Upper lobe of right lung (tissue), 1 donor: ENCODE measurements at places on chromosomes 12 and 14. TPM values are rescaled to one million over a fixed set of nuclear protein-coding genes. Genes with fewer than 3 reads are reported as not detected.

- DNase-seq, result no peak
Measured at GRCh38 chr14:64685371-64686281, 18.6 kb upstream of the PLEKHG3 start.

DNA sequence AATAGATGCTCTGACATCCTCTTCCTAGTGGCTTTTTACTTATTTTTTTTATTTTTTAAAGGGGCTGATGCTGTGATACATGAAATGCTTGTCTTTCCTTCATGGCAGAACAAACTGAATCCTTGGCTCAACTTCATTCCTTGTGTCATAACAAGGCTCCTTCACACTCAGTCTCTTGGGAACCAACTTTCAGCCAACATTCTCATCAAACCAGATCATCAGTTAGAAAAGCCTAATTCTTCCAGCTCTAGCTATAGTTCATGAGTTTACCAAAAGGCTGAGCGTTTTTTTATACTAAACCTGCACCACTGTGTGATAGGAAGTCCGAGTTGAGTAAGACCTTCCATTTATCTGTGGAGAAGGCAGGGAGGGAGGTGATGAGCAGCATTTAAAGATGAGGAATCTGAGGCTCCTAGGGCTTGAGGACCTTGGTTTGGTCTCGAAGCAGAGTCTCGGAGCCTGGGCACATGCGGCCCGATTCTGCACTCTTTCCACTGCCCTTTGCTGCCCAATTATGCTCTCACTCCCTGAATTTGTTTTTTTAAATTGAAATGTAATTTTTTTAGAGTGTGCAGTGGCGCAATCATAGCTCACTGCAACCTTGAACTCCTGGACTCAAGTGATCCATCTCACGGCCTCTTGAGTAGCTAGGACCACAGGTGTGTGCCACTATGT, 8.2 kb downstream of the GPRC5D start:
- no peak for DNase-seq

DNA sequence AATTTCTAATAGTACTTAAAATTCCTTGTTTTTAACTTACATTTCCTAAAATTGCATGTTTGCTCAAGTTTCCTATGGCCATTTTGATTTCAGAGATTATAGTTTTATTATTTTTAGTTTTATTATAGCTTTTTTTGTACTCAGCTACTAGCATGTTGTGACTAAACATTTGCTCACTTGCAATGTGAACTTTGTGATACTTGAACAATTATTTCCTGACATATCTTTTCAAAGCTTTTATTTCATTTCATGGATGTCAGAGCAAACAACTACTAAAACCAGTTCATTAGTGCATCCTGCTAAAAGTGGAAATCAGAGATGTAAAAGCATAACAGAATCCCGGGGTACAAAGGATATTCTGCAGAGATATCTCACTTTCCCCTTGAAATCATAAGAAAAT, 33.6 kb upstream of the PCNX4 start:
- no peak for DNase-seq

DNA sequence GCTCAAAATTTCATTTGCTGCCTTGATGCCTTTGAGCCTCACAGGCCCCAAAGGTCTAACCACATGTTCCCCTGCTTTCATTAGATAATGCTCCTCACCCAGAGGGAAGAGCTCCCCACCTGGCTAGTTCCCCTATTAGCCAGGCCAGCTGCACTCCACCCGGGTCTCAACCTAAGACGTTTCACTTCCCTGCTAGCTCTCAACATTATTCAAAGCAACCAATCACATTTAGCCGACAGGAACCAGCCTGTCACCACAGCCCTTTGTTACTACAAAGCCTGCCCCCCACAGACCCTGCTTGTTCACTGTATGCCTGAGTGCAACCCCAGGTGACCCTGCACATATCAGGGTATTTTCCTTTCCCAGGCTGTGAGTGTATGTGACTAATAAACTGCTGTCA, 78.6 kb downstream of the SLC15A5 start:
- no peak for DNase-seq

LRRC10 gene
- not detected for total RNA-seq

GRCh38 chr12:21642707-21643389, 14.8 kb downstream of the LDHB start:
- no peak for DNase-seq

MYF5 gene
- not detected for total RNA-seq

NKX2-1 gene
- total RNA-seq, result 177 TPM

CLEC6A gene
- total RNA-seq, result 2.0 TPM

DNA sequence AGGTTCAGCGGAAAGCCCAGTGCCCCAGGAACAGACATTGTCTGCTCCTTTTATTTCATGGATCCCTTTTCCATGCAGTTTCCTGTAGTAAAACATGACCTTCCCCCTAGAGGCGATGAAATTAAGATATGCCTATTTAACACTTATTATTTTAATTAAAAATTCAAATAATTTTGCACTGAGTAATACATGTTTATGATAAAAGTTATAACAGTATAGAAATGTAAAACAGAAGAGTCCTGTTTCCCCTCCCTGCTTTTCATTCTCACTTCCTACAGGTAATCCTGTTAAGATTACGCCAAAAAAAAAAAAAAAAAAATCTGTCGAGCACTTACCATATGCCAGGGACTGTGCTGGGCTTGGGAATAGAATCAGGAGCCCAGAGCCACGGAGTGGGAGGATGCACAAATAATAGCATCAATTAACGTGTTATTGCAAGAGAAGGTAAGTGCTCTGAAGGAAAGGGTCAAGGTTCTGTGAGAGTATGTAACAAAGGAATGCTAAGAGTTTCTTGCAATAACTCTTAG, 830 bp upstream of the LPCAT3 start:
- no peak for DNase-seq

GRCh38 chr12:132500142-132500855, 10.3 kb downstream of the FBRSL1 start:
- no peak for DNase-seq

DNA sequence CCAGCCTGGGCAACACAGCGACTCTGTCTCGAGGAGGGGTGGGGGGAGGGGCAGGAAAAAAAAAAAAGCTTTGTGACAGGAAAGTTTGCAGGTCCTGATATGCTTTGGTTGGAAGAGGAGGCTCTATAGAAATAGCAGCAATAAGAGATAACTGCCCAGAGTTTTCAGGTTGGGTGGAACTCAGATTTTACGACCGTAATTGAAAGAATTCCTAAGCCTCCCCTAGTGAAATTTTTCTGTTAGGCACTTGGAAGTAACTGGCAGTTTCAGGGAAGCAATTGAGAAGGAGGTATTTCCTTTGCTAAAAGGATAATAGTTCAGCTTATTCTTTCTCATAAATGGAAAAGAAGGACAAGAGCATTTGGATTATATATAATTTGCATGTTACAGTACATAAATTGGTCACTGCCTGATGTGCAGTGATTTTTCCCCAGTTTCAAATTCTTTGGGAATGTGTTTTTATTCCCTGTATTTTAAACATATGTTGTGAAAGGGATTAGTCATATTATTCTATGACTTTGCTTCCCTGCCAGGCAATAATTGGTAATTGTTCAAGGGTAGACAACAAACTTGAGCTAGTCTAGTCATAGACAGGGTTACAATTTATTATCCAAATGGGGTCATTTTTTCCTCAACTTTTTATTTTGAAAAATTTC, 452.8 kb downstream of the AEBP2 start:
- DNase-seq, result no peak

CSRP2 gene
- 28.5 TPM for total RNA-seq

DNA sequence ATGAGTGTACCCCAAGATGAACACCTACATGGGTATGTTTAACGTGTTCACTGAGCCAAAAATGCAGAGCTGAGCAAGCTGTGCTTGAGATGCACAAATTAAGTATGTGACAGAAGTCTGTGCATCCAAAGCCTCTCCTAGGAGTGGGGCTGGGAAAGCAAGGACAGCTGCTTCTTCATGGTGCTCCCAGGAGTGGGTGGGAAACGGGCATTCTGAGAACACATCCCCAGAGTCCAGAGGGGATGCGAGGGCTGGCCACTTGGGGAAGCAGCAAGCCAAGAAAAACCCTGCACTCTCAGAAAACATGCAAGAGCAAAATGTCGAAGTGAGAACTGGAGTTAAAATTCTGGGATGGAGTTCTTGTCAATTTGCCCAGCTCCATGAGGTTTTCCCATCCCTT, 414.3 kb downstream of the BCAT1 start:
- DNase-seq, result no peak

KCNC2 gene
- not detected for total RNA-seq

DCN gene
- 753 TPM for total RNA-seq

GRCh38 chr14:96363751-96364336, 518 bp downstream of the GSKIP start:
- peak; percentile 76 for DNase-seq

DNA sequence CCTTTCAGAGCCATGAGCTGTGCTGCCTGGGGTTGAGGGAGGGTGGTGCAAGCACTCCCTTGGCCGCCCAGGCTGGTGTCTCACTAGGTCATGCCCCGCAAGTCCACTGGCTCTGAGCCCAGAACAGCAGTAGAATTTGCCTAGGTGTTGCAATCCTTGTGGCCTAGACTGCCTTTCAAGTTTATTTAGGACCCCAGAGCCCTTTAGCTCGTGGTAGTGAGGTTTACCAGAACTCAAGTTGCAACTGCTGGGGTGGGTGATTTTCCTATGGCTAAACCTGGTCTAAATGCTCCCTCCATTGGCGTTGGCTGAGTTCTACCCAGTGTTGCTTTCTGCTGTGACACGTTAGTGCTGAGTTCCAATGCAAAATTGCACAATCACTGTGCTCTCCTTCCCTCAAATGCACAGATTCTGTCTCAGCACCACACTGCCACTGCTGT, 287.2 kb downstream of the BCAT1 start:
- peak; percentile 85 for DNase-seq

DAO gene
- 0.26 TPM for total RNA-seq

PLXNC1 gene
- 15.7 TPM for total RNA-seq

DNA sequence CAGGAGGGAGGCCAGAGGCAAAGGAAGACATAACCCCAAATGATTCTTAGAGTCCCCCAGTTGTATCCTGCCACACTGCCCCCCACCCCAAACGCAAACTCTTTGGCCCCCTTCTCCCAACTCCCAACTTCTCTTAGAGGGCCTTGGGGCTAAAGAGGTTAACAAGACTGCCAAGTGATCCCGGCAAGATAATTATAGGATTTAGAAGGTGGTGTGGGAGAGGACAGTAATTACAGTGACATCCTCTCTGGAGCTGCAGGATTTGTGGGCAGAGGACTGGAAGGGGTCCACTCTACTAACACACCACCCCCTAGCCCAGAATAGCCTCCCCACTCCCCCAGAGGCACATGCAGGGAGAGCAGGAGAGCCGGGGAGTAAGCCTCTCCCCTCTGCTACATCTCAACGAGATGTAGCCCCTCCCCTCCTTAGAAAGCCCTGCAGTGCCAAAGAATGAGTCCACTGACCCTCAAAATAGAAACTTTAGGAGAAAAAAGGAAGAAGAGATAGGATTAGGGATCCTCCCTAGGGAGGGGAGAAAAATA, 5.3 kb upstream of the GDF11 start:
- DNase-seq, result no peak

GRCh38 chr14:51546099-51546498, 105.6 kb upstream of the FRMD6 start:
- no peak for DNase-seq

DNA sequence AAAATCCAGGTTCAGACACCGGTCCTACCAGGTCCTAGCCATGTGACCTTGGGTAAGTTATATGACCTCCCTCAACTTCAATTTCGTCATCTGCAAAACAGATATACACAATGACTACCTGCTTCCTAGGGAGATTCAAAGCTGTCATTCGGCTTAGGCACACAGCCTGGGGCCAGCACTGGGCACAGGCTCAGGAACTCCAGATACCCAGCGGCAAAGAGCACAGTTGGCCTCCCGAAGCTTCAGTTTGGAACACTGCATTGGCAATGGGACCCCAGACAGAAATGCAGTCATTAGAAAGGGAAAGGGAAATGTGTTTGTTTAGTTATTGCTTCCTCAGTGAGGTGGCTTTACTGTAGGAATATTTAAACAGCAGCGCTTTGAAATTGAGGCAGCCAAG, 11.4 kb downstream of the PLEKHG6 start:
- DNase-seq, result no peak

DNA sequence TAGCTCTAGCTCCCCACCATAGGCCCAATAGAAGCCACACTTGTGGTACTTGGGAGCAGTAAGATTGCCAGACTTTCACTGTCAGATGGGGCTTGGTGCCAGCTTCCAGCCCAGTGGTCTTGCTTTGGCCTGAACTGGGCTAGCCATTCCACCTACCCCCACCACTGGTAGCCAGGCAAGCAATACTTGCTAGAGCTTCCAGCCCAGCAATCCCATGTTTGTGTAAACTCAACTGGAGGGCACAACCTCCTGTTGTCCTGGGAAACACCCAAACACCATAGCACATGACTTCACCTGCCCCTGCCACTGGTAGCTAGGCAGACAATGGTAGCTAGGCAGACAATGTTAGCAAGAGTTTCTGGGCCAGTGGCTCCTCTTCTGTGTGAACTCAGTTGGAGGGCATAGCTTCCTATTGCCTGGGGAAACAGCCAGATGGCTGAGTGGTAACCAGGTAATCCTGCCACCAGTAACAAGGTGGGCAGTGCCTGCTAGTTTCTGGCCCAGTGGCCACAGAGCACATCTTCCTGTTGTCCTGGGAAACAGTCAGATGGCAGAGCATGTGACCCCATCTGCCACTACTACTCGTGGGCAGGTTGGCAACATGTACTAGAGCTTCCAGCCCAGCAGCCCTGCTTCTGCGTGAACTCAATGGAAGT, 5.6 kb upstream of the OR6C76 start:
- DNase-seq, result no peak

RNF31 gene
- 52.3 TPM for total RNA-seq

DNA sequence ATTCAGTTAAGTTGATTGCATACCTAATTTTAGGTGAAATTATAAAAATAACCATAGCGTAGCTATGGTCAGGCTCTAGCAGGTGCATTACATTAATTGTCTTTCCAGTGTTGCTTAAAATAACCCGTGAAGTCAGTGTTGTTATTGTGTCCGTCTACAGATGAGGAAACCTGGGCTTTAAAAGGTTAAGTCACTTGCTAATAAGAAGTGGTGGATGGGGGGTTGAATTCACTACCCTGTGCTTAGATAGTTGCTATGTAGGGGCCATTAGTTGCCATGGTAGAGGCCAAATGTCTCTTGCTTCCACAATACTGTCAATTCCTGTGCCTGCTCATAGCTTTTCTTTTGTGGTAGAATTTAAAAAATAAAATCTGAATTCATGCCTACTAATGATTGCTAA, 174.8 kb downstream of the PELI2 start:
- DNase-seq, result no peak

CCDC177 gene
- total RNA-seq, result not detected

DNA sequence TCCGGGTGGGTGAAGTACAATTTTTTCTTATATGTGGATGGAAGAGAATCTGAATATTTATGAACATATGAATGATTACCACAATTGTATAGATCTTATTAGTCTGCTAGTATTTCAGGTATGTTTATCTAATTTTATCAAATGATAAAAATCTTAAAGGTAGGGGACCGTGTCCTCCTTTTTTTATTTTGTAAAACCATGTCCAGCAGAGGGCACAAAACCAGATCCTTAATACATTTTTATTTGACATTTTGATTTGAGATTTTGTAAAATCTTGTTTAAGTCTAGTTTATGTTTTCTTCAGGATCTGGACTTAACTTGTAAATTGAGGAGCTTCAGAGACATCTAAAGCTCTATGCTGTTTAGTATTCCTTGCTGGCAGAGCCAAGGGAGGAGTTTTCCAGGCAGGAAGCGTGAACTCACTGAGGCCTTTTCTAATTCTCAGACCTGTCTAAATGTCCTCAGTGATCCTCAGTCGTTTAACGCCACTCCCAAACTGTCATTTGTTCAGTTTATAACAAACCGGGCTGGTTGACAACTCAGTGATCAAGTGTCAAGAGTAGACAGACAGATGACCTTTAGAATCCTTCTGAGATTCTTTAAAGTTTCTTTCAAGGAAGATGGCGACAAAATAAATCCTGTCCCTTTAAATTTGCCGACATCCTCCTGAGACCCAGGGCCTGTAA, 263.9 kb downstream of the KTN1 start:
- DNase-seq, result no peak

- no peak for DNase-seq
Measured at GRCh38 chr14:102645746-102646440, 53.4 kb downstream of the RCOR1 start.
